Neural progenitor cell (in vitro differentiated cells): ENCODE measurements at places on chromosomes 4 and X. TPM values are rescaled to one million over a fixed set of nuclear protein-coding genes. Genes with fewer than 3 reads are reported as not detected.

The SSX2B gene
- total RNA-seq, result not detected in 2 replicates

The RASL11B gene
- total RNA-seq, result 6.8 and 10.1 TPM in 2 replicates

The CLTRN gene
- 2.0 and 3.5 TPM in 2 replicates for total RNA-seq

The CACNA1F gene
- total RNA-seq, result 1.1 and 4.9 TPM in 2 replicates

The SGMS2 gene
- 0.87 and 1.1 TPM in 2 replicates for total RNA-seq

GRCh38 chrX:35561985-35562384 is 236.2 kb upstream of the MAGEB16 start:
- no peaks in the 10 kb centered on the region for H3K27me3 ChIP-seq
- no peak for DNase-seq
- no peak overlapping the region for H3K4me3 ChIP-seq

DNA sequence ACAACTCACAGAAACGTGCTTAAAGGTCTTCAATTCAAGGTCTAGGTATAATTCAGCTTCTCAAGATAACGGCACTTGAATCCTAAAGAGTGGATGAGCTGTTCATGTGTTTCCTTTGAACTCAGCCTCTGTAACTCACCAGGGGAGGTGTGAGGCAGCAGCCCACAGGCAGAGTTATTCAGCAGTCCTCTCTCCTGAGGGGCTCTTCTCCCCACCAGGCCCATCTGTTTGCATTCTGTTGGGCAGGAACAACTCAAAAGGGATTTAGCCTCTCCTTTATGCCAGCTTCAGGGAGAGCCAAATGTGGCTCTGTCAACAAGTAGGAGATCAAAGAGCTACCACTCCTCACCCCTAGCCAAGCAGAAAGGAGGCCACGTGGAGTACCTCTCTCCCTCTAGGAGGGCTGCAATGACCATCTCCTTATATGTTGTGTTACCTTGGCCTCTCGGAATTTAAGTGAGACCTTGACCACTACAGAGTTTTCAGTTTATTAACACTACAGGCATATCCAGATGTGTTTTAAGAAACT is 151.2 kb downstream of the SPATA18 start:
- peaks cover 9% of the 10 kb centered on the region for H3K27me3 ChIP-seq
- DNase-seq, result peak; percentile 21
- no peak overlapping the region for H3K27ac ChIP-seq
- no peaks in the 10 kb centered on the region for H3K36me3 ChIP-seq
- H3K4me3 ChIP-seq, result no peak overlapping the region

DNA sequence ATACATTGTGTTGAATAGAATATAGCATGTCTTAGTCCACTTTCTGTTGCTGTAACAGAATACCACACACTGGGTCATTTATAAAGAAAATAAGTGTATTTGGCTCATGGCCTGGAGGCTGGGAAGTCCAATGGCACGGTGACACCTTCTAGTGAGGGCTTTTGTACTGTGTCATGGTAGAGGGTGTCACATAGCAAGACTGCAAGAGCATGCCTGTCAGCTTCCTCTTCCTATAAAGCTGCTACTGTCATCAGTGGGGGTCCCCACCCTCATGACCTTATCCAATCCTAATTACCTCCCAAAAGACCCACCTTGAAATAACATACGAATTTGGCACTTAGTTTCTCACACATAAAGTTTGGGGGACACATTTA is 193.2 kb downstream of the PTTG2 start:
- no peaks in the 10 kb centered on the region for H3K27me3 ChIP-seq
- peaks cover 9% of the 10 kb centered on the region for H3K4me1 ChIP-seq
- H3K27ac ChIP-seq, result no peak overlapping the region
- no peak overlapping the region for H3K4me3 ChIP-seq
- H3K36me3 ChIP-seq, result no peaks in the 10 kb centered on the region

DNA sequence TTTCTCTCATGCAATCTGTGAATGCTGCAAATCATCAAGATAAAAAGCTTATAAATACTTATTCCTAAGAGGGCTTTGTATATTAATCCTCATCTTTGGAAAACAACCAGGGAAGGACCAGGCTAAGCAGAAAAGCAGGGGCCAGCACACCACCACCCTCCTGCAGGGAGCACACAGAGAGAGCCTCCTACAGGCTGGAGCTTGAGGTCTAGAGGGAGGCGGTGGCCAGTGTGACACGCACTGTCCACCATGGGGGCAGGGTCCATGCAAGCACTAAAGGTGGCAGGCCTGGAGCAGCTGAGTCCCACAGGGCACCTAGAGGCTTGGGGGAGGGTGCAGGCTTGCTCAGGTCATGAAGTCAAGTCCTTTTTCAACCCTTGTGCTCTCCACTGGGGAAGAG is 236.9 kb downstream of the TACR3 start:
- H3K4me1 ChIP-seq, result no peaks in the 10 kb centered on the region
- no peak for DNase-seq
- no peak overlapping the region for H3K27ac ChIP-seq
- H3K36me3 ChIP-seq, result no peaks in the 10 kb centered on the region
- H3K4me3 ChIP-seq, result no peak overlapping the region

DNA sequence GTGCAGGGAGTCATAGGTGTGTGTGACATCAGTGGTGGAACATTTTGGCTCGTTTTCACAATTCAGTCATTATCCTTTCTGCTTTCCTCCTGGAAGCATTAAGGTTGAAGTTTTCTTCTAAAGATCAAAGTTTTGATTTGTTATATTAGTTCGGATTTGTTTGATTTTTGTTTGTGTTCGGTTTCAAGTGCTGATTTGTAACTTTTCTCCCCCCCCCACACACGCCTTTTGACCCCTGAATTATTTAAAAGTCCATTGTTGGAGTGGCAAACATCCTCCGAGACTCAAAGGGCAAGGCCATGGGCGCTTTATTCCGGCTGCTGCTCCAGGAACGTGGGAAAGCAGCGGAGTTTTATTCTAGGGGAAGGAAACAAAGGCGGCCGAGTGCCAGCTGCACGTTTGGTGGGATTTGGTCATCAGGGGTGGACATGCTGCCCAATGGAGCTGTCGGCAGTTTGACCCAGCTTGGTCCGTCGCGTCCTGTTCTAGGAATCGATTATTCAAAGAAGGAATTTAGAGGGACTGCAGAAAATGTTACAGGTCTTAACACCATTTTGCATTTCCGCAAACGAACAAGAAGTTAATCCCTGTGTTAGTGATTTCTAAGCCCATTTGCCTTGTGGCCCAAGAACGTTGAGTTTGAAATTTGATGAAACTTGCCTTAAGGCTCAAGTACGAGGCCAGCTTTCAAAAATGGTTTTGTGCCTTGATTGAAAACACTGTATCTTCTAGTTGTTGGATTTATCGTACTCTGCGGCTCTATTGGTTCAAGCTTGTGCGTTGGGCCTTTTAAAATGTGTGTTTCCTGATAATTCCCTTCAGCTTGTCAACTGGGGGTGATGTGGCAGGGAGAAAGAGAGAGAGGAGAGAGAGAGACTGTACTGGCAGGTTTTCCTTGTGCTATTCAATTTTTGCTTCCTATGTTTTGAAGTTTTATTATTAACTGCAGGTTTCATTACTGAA is 565 bp upstream of the ZNF41 start:
- peak; percentile 52 for DNase-seq
- H3K27ac ChIP-seq, result no peak overlapping the region

- H3K36me3 ChIP-seq, result no peaks in the 10 kb centered on the region
- no peaks in the 10 kb centered on the region for H3K4me1 ChIP-seq
- no peak overlapping the region for H3K27ac ChIP-seq
- H3K27me3 ChIP-seq, result no peaks in the 10 kb centered on the region
- DNase-seq, result no peak
- H3K4me3 ChIP-seq, result no peak overlapping the region
These were observed 265.9 kb upstream of the GK2 start for GRCh38 chr4:79673898-79674297.

DNA sequence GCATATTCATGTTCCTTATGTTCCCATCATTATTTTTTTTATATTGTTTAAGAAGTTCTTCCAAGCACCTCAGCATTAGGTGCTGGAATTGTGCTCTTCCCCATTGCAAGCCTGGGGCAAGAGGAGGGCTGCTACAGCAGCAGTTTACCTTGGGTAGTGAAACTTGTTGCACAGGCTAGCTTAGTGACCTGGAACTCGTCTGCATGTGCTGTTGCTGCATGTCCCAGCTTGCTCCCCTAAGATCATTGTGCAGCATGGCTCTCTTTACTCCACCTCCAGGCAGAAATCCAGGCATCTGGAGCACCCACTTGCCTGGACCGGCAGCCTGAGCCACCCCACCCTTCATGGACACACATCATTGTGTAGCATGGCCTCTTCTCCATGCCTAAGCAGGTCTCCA is 776.0 kb downstream of the GLUD2 start:
- no peak overlapping the region for H3K27ac ChIP-seq
- no peak for DNase-seq
- H3K4me1 ChIP-seq, result no peaks in the 10 kb centered on the region
- no peak overlapping the region for H3K4me3 ChIP-seq
- no peaks in the 10 kb centered on the region for H3K36me3 ChIP-seq

- H3K4me1 ChIP-seq, result no peaks in the 10 kb centered on the region
- no peak overlapping the region for H3K27ac ChIP-seq
- no peaks in the 10 kb centered on the region for H3K27me3 ChIP-seq
- no peak overlapping the region for H3K4me3 ChIP-seq
These were observed 257.4 kb downstream of the NLGN4X start for GRCh38 chrX:5971300-5971699.

DNA sequence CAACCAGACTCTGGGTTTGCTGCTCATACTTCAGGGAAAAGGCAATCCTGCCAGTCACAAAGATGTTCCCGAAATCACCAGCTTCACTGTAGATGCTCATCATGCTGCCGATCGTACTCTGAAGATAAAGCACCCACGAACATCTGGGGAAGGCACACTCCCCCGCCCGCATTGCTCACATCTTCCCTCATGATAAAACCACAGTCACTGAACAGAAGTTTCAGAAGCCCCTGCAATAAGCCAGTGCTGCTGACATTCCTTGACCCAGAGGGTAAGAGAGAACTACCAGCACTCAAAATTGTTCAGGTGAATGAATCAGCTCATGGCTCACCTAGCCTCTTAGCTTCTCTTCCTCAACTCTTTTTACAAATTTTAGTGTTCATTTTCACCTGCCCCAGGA is 43.1 kb downstream of the SRPX2 start:
- H3K27ac ChIP-seq, result no peak overlapping the region
- DNase-seq, result no peak
- H3K36me3 ChIP-seq, result no peaks in the 10 kb centered on the region
- no peaks in the 10 kb centered on the region for H3K27me3 ChIP-seq
- H3K4me1 ChIP-seq, result no peaks in the 10 kb centered on the region

- H3K4me3 ChIP-seq, result no peak overlapping the region
- no peak for DNase-seq
- no peaks in the 10 kb centered on the region for H3K27me3 ChIP-seq
- H3K36me3 ChIP-seq, result no peaks in the 10 kb centered on the region
These were observed 88.1 kb downstream of the CCSER1 start for GRCh38 chr4:90215286-90215685.

- DNase-seq, result no peak
- no peak overlapping the region for H3K4me3 ChIP-seq
- no peaks in the 10 kb centered on the region for H3K36me3 ChIP-seq
- no peak overlapping the region for H3K27ac ChIP-seq
These were observed 78.4 kb downstream of the GRID2 start for GRCh38 chr4:92382128-92382527.

- peak; percentile 13 for DNase-seq
- H3K4me1 ChIP-seq, result peaks cover 5% of the 10 kb centered on the region
- no peaks in the 10 kb centered on the region for H3K27me3 ChIP-seq
These were observed 79.4 kb downstream of the NLGN4X start for GRCh38 chrX:6149060-6149872.

DNA sequence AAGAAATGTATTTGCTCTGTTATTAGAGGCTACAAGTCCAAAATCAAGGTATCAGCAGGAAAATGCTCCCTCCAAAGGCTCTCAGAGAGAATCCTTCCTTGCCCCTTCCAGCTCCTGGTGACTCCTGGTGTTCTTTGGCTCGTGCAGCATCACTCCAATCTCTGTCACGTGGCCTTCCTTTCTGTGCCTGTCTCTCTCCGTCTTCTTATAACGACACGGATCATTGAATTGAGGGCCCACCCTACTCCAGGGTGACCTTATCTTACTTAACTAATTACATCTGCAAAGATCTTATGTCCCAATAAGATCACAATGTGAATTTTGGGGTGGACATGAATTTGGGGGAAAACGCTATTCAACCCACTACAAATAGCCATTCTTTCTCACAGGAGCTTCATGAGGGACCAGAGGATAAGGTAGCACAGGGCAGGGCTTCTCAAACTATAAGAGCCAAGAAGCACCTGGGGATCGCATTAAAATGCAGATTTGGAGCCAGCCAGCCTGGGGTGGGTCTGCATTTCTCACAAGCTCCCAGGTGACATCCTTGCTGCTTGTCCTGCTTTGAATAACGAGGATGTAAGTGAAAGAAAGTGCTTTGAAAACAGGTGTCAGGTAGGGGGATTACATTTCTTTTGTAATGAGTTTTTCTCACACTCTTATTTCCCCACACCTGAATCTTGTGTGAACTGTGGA is 41.9 kb upstream of the APLN start:
- H3K36me3 ChIP-seq, result no peaks in the 10 kb centered on the region
- H3K27ac ChIP-seq, result no peak overlapping the region
- no peak overlapping the region for H3K4me3 ChIP-seq
- H3K27me3 ChIP-seq, result no peaks in the 10 kb centered on the region

- H3K36me3 ChIP-seq, result no peaks in the 10 kb centered on the region
- no peak overlapping the region for H3K4me3 ChIP-seq
- peak; percentile 5 for DNase-seq
- H3K27me3 ChIP-seq, result no peaks in the 10 kb centered on the region
These were observed 60.2 kb upstream of the CLDN34 start for GRCh38 chrX:9906919-9907318.

DNA sequence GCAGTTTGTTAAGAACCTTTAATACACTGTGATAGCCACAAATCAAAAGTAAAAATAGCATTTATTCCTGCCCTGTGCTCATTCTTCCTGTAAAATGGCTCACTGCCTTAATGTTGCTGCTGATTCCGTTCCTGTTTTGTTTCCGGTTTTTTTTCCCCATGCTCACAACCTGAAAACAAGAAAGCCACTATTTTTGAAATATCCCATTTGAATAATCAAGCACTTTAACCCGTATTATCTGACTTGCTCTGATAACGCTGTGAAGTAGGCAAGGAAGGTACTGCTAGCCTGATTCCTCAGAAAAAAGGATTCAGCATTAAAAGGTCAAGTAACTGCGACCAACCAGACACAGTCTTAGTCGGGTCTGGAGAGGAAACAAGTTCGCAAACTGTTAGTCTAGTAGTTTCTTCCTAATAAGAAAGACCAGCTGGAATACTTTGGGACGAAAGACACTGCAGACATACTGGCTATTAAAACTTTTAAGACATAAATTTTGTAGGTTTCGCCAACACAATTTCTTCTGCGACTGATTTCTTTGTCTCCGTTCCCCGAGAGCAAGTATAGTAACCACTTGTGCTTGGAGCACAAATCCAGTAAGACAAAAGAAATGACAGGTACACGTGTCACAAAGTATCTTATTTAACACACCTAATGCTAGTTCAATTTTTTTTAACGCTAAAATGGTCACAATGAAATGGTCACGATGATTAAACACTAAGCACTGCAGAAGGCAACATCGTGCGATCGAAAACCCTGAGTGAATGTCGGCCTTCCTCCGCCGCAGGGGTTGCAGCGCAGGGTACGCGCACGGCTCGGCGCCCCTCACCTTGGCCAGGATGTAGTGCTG is 802 bp downstream of the COX18 start:
- H3K36me3 ChIP-seq, result peaks cover 7% of the 10 kb centered on the region
- peaks cover 5% of the 10 kb centered on the region for H3K4me1 ChIP-seq
- H3K4me3 ChIP-seq, result peak overlapping the region; percentile 74
- peak; percentile 21 for DNase-seq
- no peaks in the 10 kb centered on the region for H3K27me3 ChIP-seq
- peak overlapping the region; percentile 91 for H3K27ac ChIP-seq
